Suprapubic skin (tissue), 4 donors: ENCODE measurements at places on chromosomes 3 and 15.

DNA sequence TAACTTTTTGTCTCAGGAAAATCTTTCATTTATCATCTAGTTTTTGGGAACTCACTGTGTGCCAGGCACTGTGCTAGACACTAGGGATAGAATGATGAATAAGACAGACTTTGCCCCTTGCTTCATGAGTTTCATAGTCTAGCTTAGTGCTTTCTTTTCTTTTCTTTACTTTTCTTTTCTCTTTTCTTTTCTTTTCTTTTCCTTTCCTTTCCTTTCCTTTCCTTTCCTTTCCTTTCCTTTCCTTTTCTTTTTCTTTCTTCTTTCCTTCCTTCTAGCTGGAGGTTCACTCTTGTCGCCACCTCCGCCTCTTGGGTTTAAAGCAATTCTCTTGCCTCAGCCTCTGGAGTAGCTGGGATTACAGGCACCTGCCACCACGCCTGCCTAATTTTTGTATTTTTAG is 172.9 kb downstream of the EDEM1 start:
- H3K27me3 ChIP-seq: no peaks in the 10 kb centered on the region
- no peak overlapping the region for H3K27ac ChIP-seq
- no peak for DNase-seq
- H3K4me1 ChIP-seq: no peaks in the 10 kb centered on the region
- H3K4me3 ChIP-seq: no peak overlapping the region

GRCh38 chr15:72685301-72685924 is 569 bp downstream of the HIGD2B start:
- H3K27me3 ChIP-seq: no peaks in the 10 kb centered on the region
- DNase-seq: no peak
- peaks cover 19% of the 10 kb centered on the region for H3K4me1 ChIP-seq
- H3K36me3 ChIP-seq: no peaks in the 10 kb centered on the region

GRCh38 chr15:60731583-60732130 is 252.7 kb upstream of the ICE2 start:
- H3K27ac ChIP-seq: no peak overlapping the region
- H3K36me3 ChIP-seq: no peaks in the 10 kb centered on the region
- no peak for DNase-seq
- H3K4me1 ChIP-seq: no peaks in the 10 kb centered on the region

DNA sequence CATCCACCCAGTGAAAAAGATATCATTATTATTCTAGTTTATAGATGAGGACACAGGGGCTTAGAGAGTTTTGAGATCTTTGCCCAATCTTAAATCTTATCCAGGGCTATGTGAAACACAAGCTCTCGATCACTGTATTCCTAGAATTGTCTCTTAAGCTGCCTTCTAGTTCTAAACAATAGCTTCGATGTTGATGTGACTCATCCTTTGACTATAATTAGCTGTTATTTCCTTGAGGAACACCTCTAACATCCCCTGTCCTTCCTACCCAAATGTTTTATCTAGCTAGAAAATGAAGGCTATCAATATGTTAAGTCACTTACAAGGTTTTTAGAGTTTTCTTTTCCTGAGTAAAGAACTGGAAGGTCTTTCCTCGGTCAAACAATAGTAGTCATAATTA is 83.1 kb upstream of the STAC start:
- H3K27ac ChIP-seq: no peak overlapping the region
- H3K36me3 ChIP-seq: no peaks in the 10 kb centered on the region
- DNase-seq: no peak
- peaks cover 10% of the 10 kb centered on the region for H3K4me1 ChIP-seq
- no peak overlapping the region for H3K4me3 ChIP-seq
- no peaks in the 10 kb centered on the region for H3K27me3 ChIP-seq

DNA sequence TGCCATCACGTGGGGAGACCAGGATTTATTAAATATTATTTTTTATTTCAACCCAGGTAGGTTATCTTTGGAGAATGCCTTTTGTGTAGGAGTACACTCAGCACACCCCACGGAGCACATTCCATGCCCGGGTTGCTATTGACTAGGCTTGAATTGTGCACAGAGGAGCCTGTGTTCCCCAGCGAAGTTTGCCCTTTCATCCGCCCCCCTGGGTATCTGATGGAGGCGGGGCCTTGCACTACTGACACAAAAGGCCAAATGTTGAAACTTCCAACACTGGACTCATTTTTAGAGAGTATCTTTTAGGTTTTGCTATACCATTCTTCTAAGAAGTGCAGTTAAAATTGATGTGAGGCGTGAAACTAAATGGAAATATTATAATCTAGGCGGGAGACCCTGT is 39.3 kb upstream of the PPP4R2 start:
- no peaks in the 10 kb centered on the region for H3K27me3 ChIP-seq
- H3K27ac ChIP-seq: peak overlapping the region; percentile 9
- H3K4me3 ChIP-seq: no peak overlapping the region

DNA sequence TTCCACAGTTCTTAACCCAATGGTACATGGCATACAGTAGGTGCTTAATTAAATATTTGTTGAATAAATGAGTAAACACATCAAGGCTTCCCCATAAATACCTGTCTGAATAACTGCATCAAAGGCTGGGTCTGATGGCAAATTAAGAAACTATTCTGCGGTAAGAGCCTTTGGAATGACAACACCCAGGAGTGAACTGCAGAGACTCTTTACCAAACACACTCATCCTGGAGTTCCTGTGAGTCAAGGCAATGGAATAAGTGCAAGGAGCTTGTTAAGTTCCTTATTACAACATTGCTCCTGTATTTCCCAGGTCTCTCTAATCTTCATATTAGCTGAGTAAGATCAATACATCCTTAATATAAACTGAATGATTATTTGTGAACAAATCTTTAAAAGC is 119.9 kb upstream of the STT3B start:
- H3K4me1 ChIP-seq: no peaks in the 10 kb centered on the region
- DNase-seq: no peak
- no peak overlapping the region for H3K27ac ChIP-seq

DNA sequence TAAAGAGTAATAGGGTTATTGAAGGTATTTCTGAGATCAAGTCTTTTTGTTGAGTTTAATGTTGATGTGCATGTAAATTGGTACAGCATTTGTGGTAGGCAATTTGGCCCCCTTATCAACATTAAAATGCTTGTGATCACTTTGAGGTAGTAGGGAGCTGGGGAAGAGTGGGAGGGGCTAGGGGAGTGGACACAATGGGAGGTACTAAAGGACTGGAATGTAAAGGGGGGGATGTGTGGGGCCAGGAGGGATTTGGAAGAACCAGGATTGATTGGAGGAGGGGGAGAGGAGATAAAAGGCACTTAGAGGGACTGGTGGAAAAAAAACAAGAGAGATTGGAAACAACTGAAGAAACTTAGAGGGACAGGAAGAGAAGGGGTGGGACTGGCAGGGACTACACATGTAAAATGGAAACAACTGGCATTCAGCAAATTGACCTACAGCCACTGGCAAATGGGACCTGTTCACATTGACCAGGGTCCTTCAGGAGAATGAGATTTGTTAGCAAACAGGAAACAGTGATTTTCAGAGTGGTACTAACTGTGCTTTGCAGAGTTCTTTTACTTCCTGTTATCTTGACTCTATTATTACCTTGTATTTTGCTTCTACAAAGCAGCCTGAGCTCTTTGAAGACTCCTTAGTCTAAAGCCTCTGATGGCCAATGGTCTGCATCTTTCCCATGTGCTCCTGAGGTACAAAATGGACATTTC is 47.8 kb upstream of the ZBTB38 start:
- no peaks in the 10 kb centered on the region for H3K4me1 ChIP-seq
- no peak for DNase-seq
- no peaks in the 10 kb centered on the region for H3K27me3 ChIP-seq
- no peak overlapping the region for H3K4me3 ChIP-seq
- no peaks in the 10 kb centered on the region for H3K36me3 ChIP-seq

GRCh38 chr3:86954226-86954625 is 36.7 kb downstream of the VGLL3 start:
- no peaks in the 10 kb centered on the region for H3K36me3 ChIP-seq
- no peak for DNase-seq

GRCh38 chr3:186093271-186093900 is 15.5 kb downstream of the ETV5 start:
- H3K4me3 ChIP-seq: no peak overlapping the region
- DNase-seq: no peak
- H3K27me3 ChIP-seq: no peaks in the 10 kb centered on the region
- no peaks in the 10 kb centered on the region for H3K36me3 ChIP-seq

- no peaks in the 10 kb centered on the region for H3K36me3 ChIP-seq
- peak overlapping the region; percentile 62 for H3K4me3 ChIP-seq
- no peak overlapping the region for H3K27ac ChIP-seq
- H3K27me3 ChIP-seq: no peaks in the 10 kb centered on the region
- peaks cover 13% of the 10 kb centered on the region for H3K4me1 ChIP-seq
These were observed 27.9 kb upstream of the SFMBT1 start for GRCh38 chr3:53073553-53074365.

DNA sequence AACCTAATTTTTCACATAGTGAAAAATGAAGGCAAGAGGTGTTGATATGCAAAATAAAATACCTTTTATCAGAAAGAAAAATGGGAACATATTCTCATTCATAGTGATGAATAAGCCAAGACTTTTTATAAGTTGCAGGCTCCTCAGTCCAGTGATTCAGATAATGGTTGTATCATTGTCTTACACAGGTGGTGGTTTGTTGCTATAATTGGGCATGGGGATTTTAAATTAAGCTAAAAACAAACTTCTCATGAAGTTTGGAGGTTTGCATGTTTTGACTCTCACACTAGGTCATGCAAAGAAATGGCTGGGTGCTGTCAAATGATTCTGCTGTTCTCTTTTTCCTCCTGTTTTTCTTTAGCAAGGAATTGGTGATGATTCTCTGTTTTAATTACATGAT is 60.8 kb upstream of the SKIL start:
- H3K27me3 ChIP-seq: no peaks in the 10 kb centered on the region
- H3K27ac ChIP-seq: no peak overlapping the region
- no peak for DNase-seq

DNA sequence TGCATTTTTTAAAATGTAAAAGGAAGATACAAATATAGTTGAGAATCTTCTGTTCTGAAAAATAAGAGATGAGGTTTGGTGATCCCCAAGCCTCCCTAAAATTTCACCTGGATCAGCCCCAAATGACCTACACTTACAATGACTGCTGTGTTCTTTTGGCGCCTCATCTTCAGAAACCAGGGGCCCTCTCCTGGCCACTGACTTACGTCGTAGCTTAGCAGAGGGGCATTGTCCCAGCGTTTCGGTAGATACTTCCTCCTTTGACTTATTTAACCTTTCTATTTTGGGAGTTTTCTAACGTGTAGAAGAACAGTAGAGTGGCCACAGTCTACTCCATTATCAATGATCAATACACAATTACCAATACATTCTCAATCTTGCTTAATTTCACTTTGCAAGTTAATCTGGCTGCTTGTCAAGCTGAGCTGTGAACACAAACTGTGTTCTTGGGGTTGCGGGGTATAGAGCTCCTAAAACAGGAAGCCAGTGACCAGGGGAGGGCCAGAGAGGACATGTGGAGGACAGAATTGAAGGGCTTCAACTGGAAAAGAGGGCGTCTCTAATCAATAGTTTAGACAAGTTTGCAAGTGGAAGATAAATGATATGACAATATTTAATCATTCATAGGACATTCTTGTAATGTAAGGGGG is 419.5 kb downstream of the LPP start:
- H3K27me3 ChIP-seq: no peaks in the 10 kb centered on the region
- no peak for DNase-seq
- no peak overlapping the region for H3K27ac ChIP-seq
- H3K4me3 ChIP-seq: no peak overlapping the region
- H3K4me1 ChIP-seq: peaks cover 1% of the 10 kb centered on the region
- no peaks in the 10 kb centered on the region for H3K36me3 ChIP-seq

- no peak for DNase-seq
- no peak overlapping the region for H3K27ac ChIP-seq
- H3K36me3 ChIP-seq: no peaks in the 10 kb centered on the region
- no peak overlapping the region for H3K4me3 ChIP-seq
- H3K27me3 ChIP-seq: no peaks in the 10 kb centered on the region
These were observed 212.4 kb upstream of the ZBTB20 start for GRCh38 chr3:115359536-115359935.

DNA sequence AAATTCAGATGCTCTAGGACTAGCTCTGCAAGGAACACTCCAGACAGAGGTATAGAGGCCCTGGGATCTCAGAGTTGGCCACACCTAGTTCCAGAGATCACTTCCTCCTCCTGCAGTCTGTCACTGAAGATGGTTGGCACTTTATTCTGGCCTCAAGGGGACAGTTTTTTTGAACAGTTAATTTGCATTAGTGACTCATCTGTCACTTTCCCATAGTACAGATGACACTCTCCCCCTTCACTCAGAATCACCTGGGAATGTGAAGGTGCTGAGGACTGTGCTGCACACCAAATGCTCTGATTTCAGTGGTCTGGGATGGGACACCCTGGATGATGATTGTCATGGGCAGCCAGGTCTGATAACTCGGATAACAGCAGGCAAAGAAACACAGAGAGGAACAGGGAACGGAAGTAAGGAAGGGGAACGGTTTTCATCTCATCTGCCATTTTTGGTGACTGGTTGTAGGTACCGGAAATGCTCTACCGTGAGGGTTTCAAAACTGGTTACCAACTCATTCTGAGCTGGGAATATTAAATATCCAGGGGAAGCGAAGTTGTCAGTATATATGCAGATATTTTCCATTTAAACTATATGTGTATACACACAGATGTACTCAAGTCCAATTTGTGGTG is 232.5 kb upstream of the ST8SIA2 start:
- no peak for DNase-seq
- H3K27me3 ChIP-seq: no peaks in the 10 kb centered on the region
- H3K27ac ChIP-seq: no peak overlapping the region
- peaks cover 3% of the 10 kb centered on the region for H3K4me1 ChIP-seq
- no peak overlapping the region for H3K4me3 ChIP-seq

GRCh38 chr15:39869858-39870515 is 50.1 kb downstream of the GPR176 start:
- no peaks in the 10 kb centered on the region for H3K27me3 ChIP-seq
- H3K36me3 ChIP-seq: no peaks in the 10 kb centered on the region
- H3K4me3 ChIP-seq: no peak overlapping the region
- DNase-seq: no peak
- H3K4me1 ChIP-seq: no peaks in the 10 kb centered on the region
- H3K27ac ChIP-seq: no peak overlapping the region

- H3K36me3 ChIP-seq: no peaks in the 10 kb centered on the region
- H3K4me3 ChIP-seq: no peak overlapping the region
- H3K27ac ChIP-seq: no peak overlapping the region
- H3K27me3 ChIP-seq: no peaks in the 10 kb centered on the region
- H3K4me1 ChIP-seq: peaks cover 29% of the 10 kb centered on the region
These were observed 251.9 kb upstream of the TGFBR2 start for GRCh38 chr3:30354513-30354912.

GRCh38 chr15:96352604-96353405 is 22.3 kb downstream of the NR2F2 start:
- H3K27me3 ChIP-seq: peaks cover 50% of the 10 kb centered on the region
- H3K4me1 ChIP-seq: peaks cover 26% of the 10 kb centered on the region
- no peaks in the 10 kb centered on the region for H3K36me3 ChIP-seq
- DNase-seq: no peak
- H3K4me3 ChIP-seq: no peak overlapping the region
- H3K27ac ChIP-seq: peak overlapping the region; percentile 52

GRCh38 chr3:72041511-72041910 is 256.6 kb upstream of the PROK2 start:
- no peak overlapping the region for H3K27ac ChIP-seq
- H3K27me3 ChIP-seq: peaks cover 13% of the 10 kb centered on the region
- no peak for DNase-seq
- H3K4me1 ChIP-seq: peaks cover 3% of the 10 kb centered on the region
- H3K36me3 ChIP-seq: no peaks in the 10 kb centered on the region
- H3K4me3 ChIP-seq: no peak overlapping the region
